HCEC 1CT (cell line): ENCODE measurements at places on chromosomes 7 and 10.
A peak's percentile ranks its signal among the peaks of the same experiment; 100 is the strongest.

- DNase-seq, result peak; percentile 74
Measured at GRCh38 chr10:76303682-76304316, 872.4 kb downstream of the LRMDA start.

GRCh38 chr7:37540917-37541316 lies 92.3 kb upstream of the ELMO1 start:
- DNase-seq, result no peak

DNA sequence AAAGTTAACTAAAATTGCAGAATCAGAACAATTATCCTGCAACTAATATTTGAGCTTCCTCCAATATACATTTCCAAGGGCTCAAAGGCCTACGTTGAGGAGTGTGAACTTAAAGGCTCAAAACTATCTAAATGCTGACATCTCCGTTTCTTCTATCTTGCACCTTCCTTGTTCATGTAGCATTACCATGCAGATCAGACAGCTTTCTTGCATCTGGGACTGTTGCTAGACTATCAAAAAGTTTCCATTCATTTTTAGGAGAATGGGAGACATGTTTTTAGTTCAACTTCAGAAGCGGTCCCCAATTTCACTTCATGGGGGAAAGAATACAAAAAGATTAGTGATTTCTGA lies 2.9 kb downstream of the ANKRD1 start:
- DNase-seq, result no peak

- no peak for DNase-seq
Measured at GRCh38 chr7:20121404-20121803, 95.8 kb downstream of the MACC1 start.

- DNase-seq, result no peak
Measured at GRCh38 chr7:96614154-96614867, 95.3 kb downstream of the SEM1 start.

- no peak for DNase-seq
Measured at GRCh38 chr10:64726466-64726865, 1205.3 kb downstream of the REEP3 start.

- DNase-seq, result no peak
Measured at GRCh38 chr10:43794181-43794815, 145.6 kb upstream of the ZNF32 start.

DNA sequence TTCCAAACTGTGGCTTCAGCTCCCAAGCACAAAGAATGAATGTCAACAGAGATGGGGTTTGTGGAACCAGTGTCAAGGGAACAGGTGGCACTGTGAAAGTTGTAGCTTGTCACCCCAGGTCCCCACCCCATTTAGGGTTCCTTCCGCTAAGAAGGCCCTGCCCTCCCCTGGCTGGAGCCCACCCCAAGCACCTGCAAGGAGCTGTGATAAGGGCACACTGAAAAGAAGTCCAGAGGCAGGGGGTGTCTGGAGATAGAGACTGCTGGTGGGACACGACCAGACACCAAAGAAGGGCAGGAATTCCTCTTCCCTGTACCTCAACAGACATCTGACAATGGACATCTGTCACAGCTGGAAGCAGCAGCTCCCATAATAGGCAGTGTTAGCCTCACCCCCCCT lies 4.5 kb downstream of the GRID1 start:
- no peak for DNase-seq

DNA sequence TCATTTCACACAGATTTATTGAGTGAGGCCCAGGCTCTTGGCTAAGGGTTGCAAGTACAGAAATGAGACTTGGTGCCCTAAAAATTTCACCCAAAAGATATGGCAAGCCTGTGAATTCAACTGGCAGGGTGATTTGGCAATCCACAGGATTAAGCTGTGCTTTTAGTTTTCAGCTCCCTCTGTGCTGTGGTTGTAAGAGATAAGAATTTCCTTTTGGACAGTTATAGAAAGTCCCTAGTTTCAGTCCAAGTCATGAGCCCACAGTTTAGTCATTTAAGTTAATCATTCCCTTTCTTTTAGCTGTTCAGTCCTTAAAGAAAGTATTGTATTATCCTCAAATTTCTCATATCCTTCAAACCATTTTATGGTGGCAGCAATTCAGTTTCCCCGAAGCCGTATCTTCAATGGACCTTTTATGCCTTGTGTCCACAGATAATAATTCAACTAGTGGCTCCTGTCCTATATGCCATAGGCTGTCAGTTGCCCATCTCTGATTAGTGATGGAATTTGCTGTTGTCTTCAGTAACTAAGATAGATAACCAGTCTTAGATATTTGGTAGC lies 73.4 kb upstream of the NAMPT start:
- DNase-seq, result no peak

DNA sequence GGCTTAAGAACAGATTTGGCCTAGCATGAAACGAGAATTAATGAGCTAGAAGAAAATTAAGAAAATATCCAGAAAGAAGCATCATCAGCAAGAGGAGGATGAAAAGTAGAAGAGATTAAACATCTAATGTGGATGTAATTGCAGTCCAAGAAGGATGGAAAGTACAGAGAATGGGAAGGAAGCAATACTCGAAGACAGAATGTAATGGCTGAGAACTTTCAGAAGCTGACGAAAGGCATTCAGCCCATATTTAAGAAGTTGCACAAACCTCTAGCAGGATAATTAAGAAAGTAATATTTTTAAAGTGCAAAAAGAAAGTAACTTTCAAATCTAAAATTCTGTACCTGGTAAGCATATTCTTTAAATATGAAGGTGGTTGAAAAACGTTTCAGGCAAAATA lies 60.7 kb downstream of the TRIM24 start:
- DNase-seq, result no peak
